Endothelial cell (in vitro differentiated cells): ENCODE measurements at places on chromosomes 12 and 14.

DNA sequence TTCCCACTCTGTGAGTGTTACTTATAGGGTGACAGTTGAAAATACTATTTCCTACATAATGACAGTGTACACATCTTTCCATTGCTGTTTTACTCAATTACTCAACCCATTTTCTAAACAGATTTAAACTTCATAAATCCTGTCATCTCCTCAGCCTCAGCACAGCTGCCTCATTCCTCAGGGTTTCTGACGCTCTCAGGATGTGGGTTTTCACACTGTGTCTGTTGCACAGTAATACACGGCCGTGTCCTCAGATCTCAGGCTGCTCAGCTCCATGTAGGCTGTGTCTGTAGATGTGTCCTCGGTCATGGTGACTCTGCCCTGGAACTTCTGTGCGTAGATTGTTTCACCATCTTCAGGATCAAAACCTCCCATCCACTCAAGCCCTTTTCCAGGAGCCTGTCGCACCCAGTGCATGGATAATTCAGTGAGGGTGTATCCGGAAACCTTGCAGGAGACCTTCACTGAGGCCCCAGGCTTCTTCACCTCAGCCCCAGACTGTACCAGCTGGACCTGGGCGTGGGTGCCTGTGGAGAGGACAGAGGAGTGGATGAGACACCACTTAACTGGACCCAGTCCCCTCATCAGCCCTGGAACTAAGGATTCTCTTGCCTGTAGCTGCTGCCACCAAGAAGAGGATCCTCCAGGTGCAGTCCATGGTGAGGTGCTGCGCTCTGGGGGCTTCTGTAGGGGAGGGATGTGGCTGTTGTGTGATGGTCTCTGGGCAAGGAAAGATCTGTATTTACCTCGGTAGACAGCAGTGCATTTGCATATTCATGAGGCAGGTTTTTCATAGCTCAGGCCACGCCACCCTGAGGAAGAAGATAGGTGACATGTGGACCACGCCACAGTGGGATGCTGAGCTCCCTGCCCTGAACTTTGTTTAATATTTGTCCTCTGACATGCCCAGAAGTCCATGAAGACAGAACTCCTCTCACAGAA is 750.2 kb downstream of the TMEM121 start:
- no peak for DNase-seq

GRCh38 chr12:68450947-68451260 is 118.7 kb upstream of the MDM1 start:
- DNase-seq: no peak

- no peak for DNase-seq
These were observed 275.2 kb upstream of the GARIN6 start for GRCh38 chr12:99372257-99372920.

- DNase-seq: no peak
These were observed 5.3 kb downstream of the USP15 start for GRCh38 chr12:62265511-62265910.

DNA sequence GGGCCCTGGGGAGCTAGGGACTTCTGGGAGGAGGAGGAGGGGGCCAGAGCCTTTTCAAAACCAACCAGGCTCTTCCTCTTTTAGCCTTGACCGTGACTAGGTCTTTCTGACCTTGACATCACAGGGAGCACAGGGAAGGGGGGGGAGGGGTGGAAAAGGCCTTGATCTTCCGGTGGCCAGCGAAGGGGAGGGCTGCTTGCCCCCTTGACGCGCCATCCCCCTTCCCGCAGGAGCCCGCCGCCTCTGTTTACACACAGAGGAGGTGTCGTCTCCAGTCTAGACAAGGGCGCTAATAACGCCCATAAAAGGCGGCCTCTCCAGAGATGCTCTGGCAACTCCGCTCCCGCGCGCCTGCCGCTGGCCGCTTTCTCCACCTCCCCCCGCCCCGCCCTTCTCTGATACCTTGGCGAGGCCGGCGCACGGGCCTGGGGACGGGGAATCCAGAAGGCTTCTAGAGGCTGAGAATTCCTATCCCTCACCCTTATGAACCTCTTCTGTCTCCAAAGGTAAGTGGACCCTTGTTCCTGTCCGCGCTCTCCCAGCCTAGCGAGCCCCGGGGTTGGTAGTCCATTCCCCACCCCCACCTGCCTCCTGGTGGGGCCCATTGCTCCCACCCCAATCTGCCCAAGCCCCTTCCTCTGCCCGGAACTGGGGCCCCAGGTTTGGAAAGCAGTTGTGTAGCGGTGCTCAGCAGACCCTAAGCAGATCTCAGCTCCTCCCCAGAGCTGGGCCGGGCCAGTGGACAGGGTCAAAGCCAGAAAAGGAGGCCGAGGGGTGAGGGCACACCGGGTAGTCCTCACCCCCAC is 4.9 kb upstream of the HOXC12 start:
- no peak for DNase-seq

- no peak for DNase-seq
These were observed 7.9 kb downstream of the NTF3 start for GRCh38 chr12:5439788-5440300.

- DNase-seq: no peak
These were observed 99.6 kb downstream of the LIN7A start for GRCh38 chr12:80838024-80838658.

- DNase-seq: no peak
These were observed 6.2 kb downstream of the CHST11 start for GRCh38 chr12:104462931-104463339.

- no peak for DNase-seq
These were observed 201.6 kb upstream of the TMEM260 start for GRCh38 chr14:56378046-56378445.

DNA sequence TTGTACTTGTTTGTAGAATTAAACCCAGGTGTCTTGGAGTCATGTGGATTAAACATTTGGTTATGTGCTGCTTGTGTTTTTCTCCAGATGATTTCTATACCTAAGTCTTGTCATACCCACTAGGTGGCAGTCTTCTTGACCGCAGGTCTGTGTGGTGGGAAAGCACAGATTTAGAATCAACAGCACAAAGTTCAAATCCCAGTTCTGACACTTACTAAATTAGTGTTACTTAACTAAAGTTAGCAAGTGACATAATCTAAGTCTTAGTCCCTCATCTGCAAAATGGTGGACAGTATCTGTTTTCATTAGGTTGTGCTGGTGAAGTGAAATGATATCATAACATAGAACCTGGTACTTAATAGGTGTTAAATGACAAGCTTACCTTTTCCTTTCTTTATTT is 151.0 kb upstream of the ARHGAP5 start:
- DNase-seq: no peak

- no peak for DNase-seq
These were observed 119.9 kb upstream of the NCOR2 start for GRCh38 chr12:124687174-124687902.

GRCh38 chr14:77622366-77622961 is 6.0 kb upstream of the SPTLC2 start:
- no peak for DNase-seq
